Psoas muscle (tissue), 8 donors: ENCODE measurements at places on chromosomes 1 and 21. TPM values are rescaled to one million over a fixed set of nuclear protein-coding genes. Genes with fewer than 3 reads are reported as not detected.

DNA sequence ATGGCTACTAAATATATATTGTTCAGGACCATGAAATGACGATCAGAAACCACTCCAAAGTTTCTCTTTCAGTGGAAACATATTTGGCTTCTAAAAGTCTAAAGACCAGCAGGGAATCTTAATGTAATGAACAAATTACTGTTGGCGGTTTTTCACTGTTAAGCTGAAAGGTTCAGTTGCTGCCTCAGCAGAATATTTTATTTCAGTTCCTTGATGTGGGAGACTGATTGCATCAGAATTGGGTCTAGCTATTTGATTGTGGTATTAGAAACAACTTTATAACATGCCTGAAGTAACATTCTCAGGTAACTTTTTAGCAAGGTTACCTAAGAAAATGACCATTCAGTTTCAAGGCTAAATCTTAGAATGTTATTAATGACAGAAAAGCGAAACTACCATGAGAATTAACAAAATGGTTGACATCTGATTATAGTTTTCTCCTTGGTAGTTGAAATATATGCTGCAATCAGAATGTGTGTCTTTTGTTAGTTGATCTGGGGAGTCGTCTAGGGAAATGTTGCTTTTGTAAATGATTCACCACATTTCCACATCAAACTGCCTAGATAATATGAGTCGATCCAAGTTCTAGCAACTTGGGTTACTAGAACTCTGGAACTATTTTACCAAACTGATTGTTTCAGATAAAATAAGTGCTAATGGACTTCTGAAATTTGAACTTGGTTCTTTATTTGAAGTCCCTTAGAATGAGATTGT, 200.4 kb downstream of the HMCN1 start:
- no peak for DNase-seq

DNA sequence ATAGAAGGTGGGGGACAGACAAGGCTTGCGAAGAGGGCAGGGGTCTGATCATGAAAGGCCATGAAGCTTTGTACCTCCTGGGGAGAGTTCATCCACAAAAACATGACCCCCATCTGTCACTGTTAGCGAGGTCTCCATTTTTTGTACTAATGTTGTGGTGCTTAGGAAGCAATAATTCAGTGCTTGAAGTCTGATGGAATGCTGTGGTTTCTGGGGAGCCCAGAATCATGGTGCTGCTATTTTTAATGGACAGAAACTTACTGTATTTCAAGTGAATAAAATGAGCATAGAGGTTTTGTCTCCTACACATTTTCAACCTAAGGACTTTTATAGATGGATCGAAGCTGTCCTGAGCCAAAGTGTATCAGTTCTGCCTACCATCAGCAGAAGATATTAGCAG, 28.2 kb upstream of the RGL1 start:
- DNase-seq: no peak

DNA sequence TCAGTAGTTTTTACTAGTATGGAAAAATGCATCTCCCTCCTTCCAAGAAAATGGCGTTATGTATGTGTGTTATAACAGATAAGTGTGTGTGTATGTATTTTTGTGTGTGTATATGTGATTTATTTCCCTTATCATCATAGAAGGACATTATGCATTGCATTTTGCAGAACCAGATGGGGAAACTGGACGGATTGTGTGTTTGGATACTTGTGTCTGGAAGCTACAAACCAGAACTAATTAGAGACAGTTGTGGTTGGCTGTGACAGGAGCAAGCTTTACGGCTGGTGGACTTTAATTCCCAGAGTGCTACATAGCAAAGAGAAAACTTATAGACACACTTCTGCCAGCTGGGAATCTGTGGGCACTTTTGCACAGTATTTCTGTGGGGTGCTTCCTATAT, 162.5 kb downstream of the RWDD3 start:
- no peak for DNase-seq

- DNase-seq: peak; percentile 86
Measured at GRCh38 chr1:211613108-211613947, 34.4 kb upstream of the SLC30A1 start.

DNA sequence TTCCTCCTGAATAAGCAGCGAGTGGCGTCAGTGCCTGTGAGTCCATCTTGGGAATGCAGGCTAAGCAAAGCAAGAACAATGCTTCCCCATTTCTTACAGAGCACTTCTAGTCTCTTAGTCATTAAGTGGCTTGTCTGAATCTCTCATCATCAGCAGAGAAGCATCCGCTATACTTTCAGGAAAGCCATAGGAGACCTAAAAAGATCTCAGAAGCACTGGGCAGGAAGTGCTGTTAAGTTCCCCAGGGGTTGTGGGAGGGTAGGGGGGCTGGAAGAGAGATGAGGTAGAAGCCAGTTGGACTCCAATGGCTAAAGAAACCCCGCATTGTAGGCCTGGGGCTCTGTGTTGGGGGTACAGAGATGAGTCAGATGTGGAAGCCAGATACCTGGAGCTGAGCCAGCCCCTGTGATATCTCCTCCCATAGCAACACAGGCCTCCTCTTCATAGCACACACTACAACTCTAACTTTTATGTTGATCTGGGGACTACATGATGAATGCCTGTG, 44.9 kb downstream of the SYT6 start:
- no peak for DNase-seq

DNA sequence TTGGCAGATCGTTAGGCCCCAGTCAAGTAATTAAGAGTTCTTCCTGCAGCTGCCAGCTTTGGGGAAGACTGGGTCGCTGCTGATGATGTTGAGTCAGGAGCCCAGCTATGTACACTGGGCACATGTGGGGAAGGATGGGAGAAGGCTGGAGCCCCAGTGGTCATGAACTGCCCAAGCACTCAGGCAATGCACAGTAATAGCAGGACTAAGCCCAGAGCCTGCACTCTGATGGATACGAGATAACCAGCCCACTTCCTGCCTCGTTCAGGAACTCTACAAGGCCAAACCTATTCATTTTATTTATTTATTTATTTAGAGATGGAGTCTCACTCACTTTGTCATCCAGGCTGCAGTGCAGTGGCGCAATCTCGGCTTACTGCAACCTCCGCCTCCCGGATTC, 81.1 kb upstream of the BTG3 start:
- DNase-seq: no peak

PIGM gene
- 1.4 TPM for total RNA-seq

ZNF683 gene
- total RNA-seq: not detected

MRPL37 gene
- 109 TPM for total RNA-seq
